ENCODE measurements at places on chromosomes 4 and X. TPM values are rescaled to one million over a fixed set of nuclear protein-coding genes. Genes with fewer than 3 reads are reported as not detected.

DNA sequence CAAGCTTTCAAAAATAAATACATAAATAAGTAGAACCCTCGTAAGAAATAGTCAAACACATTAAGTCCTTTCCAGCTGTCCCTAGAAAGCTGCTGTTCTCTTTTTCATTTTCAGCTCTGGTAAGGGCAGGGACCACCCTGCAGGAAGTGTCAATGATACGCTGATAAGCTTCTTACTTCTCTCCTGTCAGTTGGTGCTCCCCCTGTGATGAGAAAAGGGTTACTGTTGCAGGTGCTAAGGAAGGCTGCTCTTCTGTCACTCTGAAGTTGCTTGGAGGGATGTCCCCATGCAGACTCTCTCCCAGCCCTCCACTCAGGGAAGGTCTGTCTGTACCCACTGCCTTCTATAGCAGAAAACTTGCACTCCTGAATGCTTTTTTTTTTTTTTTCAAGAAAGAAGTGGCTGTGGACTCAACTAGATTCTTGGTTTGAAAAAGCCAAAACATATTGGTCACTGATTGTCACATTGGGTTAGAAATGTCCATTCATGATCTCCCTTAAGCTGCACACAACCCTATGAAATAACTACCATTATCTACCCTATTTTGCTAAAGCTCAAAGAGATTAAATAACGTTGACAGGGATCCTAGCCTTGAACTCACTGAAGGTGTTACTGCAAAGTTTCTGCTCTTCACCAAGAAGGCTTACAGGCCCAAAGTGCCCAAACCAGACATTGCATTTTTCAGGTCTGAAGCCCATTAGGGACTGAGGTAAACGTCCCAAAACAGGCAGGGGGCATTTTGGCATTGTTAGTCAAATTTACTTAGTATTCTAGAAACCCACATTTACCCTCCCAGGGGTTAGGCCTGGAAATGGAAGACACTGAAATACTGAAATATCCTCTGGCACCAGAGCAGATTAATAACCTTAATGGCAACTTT lies 1.2 kb downstream of the CXCL3 start:
- DNase-seq, result no peak

DNA sequence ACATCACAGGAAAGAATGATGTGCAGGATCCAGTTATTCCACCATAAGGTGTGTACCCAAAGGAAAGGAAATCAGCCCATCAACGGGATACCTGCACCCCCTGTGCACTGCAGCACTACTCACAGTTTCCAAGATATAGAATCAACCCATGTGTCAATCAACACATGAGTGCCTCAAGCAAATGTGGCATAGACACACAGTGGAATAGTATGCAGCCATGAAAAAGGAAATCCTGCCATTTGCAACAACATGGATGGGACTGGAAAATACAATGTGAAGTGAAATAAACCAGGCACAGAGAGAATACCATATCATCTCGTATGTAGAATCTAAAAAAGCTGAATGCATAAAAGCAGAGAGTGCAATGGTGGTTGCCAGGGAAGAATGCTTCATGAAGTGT lies 53.3 kb downstream of the DHRSX start:
- DNase-seq, result no peak

BCORL1 gene
- total RNA-seq, result 22.3 TPM

GRCh38 chr4:156568041-156568440 lies 403.6 kb downstream of the PDGFC start:
- DNase-seq, result peak; percentile 74

GRCh38 chr4:135538698-135539097 lies 1337.1 kb upstream of the PABPC4L start:
- DNase-seq, result no peak

DNA sequence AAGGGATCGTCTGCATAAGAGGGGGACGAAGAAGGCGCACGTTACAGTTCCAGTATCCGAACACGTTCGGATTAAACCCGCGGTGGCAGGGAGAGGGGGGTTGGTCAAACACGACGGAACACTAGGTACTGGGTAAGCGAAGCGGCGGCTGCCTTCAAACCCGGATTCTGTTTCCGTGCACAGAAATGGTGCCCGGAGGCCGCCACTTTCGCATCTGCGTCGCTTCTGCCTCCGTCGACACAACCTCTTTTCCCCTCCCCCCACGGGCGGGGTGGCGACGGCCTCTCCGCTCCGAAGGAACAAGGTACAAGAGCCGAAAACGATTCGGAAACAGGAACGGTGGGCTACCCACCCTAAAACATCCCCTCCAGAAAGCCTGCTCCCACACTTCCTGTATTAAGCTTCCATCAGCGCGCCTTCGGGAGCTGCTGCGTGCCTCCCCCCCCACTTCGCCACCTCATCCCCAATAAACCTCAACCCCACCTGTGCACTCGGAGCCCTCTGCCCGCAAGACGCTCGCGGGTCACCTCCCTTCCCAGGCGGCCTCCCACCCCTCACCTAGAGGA lies 667 bp downstream of the G3BP2 start:
- peak; percentile 18 for DNase-seq

XPNPEP2 gene
- not detected for total RNA-seq

GRCh38 chr4:106022454-106022853 lies 127.2 kb downstream of the NPNT start:
- no peak for DNase-seq

PNMA6A gene
- 1.9 TPM for total RNA-seq

BEX3 gene
- 241 TPM for total RNA-seq

UGT2A1 gene
- not detected for total RNA-seq

DNA sequence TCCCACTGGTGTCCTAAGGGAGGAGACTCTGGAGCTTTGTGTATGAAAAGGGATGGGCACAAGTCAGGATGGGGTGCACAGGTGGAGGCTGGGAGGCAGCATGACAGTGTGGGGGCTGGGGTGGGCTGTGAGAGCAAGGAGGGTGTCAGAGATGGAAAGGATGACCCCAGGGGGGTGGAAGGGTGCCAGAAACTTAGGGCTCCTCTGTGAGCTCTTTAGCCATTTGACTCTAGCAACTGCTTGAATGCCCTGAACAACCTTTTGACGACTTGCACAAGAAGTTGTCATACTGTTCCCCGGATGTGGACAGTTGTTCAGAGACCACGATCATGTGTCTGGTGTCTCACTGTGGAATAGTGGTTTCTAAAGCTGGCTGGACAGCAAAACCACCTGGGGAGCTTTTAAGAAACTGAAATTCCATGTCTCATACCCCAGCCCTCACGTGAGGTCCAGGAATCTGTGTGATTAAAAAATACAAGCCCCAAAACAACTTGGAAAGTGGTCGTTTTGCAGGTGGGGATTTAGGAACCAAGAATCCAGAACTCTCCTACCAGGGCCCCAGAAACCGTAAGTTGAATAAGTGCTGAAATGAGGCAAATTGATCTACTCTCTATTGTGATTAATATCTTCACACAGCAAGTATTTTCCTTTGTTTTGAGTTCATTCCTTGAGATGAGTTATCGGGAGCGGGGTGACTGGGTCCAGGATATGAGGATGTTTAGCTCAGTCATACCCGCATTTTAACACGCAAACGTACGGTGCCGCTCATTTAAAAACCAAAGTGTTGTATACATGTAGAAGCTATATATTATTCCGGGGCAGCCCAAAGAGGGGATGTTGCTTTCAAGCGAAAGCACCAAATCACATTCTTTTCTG lies 3.4 kb downstream of the RHOH start:
- peak; percentile 41 for DNase-seq

- peak; percentile 57 for DNase-seq
Measured at GRCh38 chr4:56611501-56611900, 69.6 kb downstream of the HOPX start.

DNA sequence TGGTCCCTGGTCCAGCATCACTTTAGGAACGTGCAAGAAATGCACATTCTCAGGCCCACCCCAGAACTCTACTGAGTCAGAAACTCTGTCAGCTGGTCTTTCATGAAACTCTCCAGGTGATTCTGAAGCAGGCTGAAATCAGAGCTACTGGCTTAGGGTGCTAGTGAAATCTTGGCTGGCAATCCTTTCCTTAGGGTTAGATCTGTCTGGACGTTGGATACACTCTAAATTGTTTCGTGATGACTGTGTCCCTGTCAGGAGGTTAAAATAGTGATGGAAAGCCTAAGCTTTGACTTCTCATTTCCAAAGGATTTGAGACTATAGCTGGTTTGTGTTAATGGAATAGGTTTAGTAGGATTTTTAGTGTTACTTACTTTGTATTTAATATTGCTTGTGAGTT lies 99.1 kb downstream of the ARHGAP10 start:
- DNase-seq, result peak; percentile 67

- DNase-seq, result peak; percentile 52
Measured at GRCh38 chrX:113399506-113400192, 559.0 kb upstream of the AMOT start.

- DNase-seq, result no peak
Measured at GRCh38 chrX:47900833-47901232, 64.1 kb downstream of the ZNF81 start.

- DNase-seq, result peak; percentile 75
Measured at GRCh38 chr4:168449719-168450452, 30.4 kb downstream of the DDX60L start.

SLC2A9 gene
- total RNA-seq, result 0.62 TPM

SSX1 gene
- total RNA-seq, result not detected

- no peak for DNase-seq
Measured at GRCh38 chrX:143757887-143758286, 37.3 kb upstream of the SPANXN2 start.

DNA sequence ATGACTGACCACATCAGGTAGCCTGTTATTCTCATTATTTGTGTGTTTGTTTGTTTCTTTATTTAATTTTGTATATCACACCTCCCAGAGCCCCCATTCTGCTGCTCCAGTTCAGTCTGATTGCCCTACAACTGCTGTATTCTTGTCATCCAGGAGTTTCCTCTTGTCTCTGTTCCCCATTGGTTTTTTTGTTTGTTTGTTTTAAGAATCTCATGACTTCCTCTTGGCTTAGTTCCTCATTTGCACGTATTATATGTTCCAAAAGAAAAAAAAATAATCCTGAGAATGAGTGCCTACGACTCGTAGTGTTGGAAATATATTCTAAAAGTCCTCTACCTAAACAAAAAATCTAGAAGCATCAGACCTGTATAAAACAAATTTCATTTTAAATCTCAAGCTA lies 142.3 kb upstream of the SLIT2 start:
- DNase-seq, result no peak

UNC5C gene
- 5.7 TPM for total RNA-seq

DNA sequence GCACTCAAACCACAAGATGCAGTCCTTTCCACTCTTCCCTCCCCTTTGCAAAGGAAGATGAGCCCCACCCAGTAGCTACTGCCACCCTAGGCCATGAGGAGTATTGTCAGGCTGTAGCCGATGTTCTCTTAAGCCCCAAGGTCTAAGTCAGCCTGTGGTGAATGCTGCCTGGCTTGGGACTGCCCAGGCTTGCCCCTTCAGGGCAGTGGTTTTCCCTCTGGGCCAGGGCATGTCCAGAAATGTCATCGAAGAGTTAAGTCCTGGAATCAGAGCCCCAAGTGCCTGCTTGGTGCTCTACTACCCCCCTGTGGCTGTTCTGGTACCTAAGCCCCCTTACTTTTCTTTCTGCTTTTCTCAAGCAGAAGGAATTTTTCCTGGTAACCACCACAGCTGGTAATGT lies 11.8 kb upstream of the PGK1 start:
- peak; percentile 36 for DNase-seq

DNA sequence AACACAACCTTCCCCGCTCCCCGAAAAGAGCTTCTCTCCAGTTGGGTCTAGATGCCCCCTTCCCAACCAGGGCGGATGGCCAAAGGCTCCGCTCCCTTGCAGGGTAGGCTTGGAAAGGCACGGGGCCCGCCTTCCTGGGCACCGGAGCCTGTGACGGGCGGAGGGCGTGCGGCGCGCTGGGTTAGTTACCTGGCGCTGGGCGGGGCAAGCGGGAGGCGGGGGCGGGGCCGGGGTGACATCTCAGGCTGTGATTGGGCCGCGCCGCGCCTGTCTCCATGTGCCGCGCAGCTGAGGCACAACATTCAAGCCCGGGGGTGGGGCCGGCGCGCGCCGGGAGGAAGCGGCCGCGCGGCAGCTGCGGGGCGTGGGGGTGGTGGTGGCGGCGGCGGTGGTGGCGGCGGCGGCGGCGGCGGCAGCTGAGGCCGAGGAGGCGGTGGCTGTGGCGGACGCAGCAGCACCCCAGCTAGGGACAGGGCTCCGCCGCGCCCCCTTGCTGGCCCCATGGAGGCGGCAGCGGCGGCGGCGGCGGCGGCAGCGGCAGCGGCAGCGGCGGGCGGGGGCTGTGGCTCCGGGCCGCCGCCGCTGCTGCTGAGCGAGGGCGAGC lies at the start of gene REPS2:
Gene REPS2 (plus strand): TSS at position 298 of the 604 bp plus-strand sequence. CDS start 204 bp downstream, at position 502.
- DNase-seq, result peak; percentile 45

DNA sequence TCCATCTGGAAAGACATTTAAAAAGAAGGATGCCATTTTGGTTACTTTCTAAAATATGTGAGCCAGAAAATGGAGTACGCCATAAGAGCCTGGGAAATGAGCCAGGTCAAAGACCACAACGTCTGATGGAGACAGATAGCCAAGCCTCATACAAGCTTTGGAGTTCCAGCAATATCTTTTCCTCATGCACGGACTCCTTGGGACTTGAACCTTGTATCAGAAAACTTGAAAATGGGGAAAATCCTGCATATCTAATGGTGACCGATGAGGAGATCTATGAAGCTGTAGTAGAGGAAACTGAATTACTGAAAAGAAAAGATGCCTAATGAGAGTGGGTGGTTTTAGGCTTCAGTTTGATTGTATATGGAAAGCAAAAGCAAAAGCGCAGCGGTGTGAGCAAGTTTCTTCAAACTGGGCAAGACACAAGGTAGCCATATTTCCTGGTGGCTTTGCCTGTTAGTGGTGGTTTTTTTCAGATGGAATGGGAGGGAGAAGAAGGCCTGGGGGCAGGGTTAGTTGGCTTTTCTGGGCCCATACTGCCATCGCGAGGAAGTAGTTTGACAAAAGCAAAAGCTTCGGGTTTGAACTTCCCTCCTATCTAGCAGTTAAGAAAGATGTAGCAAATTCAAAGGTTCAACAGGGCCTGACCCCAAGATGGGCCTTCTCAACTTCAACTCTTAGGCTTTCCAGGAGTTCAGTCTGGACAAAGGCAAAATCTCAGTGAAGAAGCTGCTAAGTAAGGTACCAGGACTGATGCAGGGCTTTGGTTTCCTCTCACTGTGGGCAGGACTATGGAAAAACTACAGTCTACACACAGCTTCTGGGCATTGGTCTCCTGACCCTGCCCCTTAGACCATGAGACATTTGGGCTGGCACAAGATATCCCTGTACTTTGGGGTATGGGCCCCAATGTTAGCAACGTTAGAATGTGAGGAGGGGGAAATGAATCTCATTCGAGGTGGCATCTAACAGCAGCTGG lies 210.0 kb upstream of the STK26 start:
- DNase-seq, result peak; percentile 54

MAGEA2 gene
- total RNA-seq, result 6.1 TPM

GRCh38 chrX:119475389-119476101 lies 7.3 kb downstream of the SLC25A5 start:
- peak; percentile 16 for DNase-seq

- no peak for DNase-seq
Measured at GRCh38 chr4:173508386-173509035, 21.5 kb downstream of the HAND2 start.

ARHGEF38 gene
- not detected for total RNA-seq

DNA sequence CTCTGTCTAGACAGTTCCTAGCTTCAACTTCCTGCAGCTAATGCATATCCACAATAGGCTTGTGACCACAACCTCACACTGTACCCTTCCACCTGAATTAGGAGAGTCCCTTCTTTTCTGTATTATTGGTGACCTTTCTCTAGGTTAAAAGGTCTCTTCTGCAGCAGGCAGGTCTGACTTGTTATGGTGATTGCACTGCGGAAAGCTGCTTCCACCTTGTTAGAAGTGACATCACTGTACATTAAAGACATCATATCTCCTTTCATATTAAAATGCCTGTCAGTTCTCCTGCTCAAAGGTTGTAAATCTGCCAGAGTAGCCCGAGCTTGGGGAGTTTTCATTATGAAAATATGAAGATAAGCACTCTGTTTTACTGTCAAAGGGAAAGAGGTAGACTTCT lies 21.5 kb upstream of the LSM6 start:
- DNase-seq, result no peak

SATL1 gene
- total RNA-seq, result 0.19 TPM

Data from astrocyte (in vitro differentiated cells and primary cell).